Anterior cingulate cortex (tissue), 58 donors: ENCODE measurements at places on chromosomes 6 and 20.

DNA sequence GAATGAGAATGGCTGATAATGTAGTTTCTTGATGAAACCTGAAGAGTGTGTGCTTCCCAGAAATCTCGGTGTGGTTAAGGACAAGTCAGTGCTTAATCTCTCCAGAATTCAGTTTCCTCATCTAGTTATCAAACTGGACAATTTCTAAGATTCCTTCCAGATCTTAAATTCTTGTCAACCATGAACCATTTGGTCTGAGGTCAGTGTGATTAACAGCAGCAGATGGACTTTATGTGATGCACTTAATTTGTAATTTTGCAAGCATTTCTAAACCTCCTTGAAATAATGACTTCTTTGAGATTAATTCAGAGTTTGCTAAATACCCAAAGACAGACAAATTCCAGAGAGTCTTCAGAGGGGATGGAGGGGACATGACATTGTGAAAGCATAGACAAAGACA is 160.3 kb downstream of the KIF16B start:
- DNase-seq, result no peak

DNA sequence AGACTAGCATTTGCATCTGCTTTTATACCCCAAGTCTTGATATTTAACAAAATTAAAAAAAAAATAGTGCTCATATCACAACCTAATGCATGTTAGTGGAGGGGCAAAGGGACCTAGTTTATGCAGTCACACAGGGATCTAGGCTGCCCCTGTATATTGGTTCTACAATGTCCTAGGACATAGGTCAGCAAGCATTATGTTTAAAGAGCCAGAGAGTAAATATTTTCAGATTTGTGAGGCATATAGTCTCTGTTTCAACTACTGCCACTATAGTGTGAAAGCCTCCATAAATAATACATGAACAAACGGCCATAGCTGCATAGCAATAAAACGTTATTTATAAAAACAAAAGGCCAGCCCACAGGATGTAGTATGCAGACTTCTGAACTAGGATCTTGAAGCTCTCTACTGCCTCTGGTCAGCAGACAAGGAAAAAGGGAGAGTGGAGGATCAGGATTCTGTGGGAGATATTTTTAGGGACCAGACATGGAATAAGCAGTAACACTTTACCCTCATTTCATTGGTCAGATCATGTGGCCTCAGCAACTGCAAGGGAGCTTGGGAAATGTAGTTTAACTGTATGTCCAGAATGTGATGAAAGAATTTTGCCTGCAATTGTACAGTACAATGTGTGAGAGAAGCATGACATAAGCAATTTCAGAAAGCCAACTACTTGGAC is 414.2 kb upstream of the SPTLC3 start:
- DNase-seq, result no peak

GRCh38 chr6:89734526-89734925 is 85.1 kb downstream of the MDN1 start:
- no peak for DNase-seq

- no peak for DNase-seq
Measured at GRCh38 chr20:23145281-23145700, 59.2 kb upstream of the CD93 start.

GRCh38 chr6:157033428-157034140 is 256.4 kb downstream of the ARID1B start:
- DNase-seq, result no peak
